ENCODE measurements at places on chromosomes 11 and 22.

GRCh38 chr11:26227301-26227746, 104.6 kb upstream of the ANO3 start:
- no peak for DNase-seq

DNA sequence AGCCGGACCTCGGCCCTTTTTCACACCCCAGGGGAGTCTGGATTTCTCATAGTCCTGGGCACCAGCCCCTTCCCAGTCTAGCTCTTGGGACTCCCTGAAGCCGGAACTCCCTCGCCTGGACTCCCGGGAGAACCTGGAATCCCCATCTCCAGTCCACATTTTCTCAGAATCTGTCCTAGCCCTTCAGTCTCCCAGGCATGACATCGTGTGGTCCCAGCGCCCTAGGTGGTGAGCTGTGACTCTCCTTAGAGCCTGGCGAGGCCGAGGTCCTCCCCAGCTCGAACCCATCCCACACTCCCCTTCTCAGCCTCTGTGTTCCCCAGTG, 673 bp upstream of the DUSP18 start:
- no peak for DNase-seq

GRCh38 chr11:34633990-34634693, 13.2 kb downstream of the EHF start:
- DNase-seq = no peak

DNA sequence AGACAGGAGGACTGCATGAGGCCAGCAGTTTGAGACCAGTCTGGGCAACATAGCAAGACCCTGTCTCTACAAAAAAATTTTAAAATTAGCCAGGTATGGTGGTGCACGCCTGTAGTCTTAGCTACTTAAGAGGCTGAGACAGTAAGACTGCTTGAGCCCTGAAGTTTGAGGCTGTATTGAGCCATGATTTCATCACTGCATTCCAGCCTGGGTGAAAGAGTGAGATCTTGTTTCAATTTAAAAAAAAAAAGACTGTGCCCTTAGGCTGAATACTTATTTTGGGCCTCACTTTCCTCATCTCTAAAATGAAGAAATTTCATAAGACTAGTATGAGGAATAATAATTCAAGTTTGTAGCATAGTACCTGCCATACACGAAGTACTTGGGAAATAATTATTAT, 6.9 kb downstream of the AQP11 start:
- DNase-seq = no peak

DNA sequence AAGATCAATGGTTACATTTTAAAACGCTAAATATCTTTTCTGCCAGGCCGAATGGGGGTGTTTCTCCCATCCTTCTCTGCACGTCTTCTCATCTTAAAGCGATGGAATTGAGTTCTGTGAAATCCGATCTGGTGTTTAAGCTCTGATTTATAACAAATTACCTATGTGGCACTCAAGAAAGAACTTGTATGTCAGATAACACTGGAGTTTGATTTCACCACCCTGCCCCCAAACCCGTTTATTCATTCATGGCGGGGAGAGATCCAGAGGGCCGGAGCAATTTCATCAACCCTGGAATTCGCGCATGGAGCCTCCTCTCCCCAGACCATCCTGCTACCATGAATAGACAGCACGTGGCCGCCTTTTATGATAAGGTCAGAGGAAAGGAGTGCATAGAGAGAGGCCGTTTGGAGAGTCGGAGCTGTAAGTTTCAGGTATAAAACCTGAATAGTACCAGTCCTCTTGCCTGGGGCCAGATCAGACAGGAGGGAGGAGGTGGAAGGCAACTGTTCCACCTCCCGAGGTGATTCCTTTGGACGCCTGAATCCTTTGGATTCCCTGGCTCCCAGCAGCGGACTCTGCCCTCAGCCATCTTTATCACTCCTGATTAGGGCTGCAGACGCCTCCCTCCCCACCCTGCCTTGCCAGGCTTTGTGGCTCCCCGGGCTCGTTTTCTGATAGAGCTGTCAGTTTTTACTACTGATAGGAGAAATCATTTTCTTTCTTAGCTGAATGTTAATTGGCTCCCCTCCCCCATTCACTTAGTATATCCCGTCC, 27.3 kb upstream of the NFAM1 start:
- DNase-seq = no peak

DNA sequence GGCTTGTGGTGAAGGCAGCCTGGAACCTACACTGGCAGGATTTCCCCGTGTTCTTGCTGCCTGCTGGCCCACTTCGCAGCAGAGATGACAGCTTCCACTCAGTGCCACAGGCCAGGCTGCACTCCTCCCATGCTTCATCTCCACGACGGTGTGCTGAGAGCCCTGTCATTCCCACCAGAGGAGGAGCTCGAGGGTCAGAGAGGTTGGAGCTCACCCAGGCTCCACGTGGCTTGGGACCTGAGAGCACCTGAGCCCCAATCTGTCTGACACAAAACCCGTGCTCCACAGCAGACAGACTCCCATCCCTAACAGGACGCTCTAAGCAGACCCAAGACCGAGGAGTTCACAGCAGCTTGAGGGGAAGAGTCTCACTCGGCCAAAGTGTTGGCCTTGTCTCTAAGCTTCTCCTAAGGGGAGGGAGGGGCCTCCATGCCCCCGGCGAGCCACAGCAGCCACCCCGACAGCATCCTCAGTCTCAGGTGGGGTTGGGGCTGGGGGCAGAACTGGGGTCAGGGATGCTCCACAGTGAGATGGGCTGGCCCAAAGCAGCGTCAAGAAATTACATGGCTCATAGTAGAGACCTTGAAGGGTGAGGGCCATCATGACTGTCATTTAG, 10.7 kb downstream of the LRFN4 start:
- DNase-seq = no peak

DNA sequence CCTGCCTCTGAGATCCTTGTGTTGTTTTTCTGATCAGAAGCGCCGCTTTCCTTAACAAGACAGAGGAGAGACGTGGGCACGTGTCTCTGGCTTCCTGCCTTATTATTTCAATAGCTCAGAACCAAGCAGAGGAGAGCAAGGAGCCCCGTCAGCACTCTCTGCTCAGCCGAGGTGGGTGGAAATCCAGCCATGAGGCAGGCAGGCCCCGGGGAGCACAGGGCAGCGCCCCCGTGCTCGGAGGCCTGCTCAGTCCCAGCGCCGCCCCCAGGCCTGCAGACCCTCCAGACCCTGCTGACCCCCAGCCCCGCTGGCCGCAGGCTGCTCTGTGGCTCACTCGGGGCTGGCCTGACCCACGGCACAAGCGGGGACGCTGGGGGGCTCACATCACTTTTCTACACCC, 162.8 kb downstream of the BRD1 start:
- no peak for DNase-seq

GRCh38 chr11:2383852-2384804, 7.0 kb downstream of the CD81 start:
- no peak for DNase-seq

DNA sequence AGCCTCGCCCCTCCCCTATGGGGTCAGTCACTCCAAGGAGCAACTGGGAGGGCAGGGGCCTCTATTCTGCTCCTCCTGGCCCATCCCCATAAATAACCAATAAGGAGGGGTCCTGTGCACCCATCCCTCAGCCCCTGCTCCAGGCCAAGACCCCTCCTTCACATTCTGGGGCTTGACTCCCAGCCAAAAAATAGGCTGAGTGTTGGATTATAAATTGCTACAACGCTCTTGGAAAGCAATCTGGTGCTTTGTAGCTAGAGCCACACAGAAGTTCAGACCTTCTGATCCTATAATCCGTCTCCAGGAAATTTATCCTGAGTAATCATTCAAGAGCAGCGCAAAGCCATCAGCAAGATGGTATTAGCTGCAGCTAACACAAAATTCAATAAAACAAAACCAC, 42.5 kb downstream of the ABCC8 start:
- no peak for DNase-seq

- no peak for DNase-seq
Observed at GRCh38 chr11:64026575-64027205, 9.0 kb upstream of the FLRT1 start.

- DNase-seq = no peak
Observed at GRCh38 chr11:126573325-126573978, 218.0 kb downstream of the ST3GAL4 start.

DNA sequence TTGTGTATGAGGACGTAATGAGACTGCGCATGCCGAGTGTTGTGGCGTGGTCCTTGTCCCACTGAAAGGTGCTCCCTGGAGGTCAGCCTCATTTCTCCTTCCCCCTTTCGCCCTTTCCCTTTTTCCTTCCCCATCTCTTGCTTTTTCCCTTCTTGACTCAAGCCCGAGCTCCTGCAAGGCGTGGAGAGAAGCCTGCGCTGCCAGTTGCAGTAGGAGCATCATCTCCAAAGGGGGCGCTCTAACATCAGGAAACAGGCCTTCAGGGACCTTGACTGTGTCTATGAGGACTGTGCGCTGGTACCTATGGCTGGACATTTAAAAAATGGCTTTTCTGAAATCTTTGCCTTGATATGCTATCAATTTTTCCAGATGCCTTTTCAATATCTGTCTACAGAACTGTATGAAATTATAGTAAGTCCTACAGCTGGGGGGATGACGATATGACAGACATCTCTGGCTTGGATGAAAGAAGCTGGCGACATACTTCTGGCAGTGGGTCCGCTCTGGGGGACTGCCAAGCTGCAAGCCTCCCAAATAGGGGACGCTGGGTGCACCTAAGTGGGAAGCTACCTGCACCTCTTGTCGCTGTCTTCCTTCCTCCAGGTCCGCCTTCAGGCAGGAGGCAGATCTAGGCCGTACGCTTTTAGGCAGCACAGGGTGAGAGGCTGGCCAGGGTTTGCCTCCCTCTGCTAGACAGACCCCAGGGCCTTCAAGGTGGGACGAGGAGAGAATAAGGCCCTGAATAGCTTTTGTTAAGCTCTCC, 96.5 kb downstream of the NXPE2 start:
- DNase-seq = peak; percentile 12

GRCh38 chr11:1939006-1939625, 8.0 kb upstream of the MRPL23 start:
- no peak for DNase-seq

GRCh38 chr11:82989628-82990404, 81.9 kb downstream of the RAB30 start:
- no peak for DNase-seq

DNA sequence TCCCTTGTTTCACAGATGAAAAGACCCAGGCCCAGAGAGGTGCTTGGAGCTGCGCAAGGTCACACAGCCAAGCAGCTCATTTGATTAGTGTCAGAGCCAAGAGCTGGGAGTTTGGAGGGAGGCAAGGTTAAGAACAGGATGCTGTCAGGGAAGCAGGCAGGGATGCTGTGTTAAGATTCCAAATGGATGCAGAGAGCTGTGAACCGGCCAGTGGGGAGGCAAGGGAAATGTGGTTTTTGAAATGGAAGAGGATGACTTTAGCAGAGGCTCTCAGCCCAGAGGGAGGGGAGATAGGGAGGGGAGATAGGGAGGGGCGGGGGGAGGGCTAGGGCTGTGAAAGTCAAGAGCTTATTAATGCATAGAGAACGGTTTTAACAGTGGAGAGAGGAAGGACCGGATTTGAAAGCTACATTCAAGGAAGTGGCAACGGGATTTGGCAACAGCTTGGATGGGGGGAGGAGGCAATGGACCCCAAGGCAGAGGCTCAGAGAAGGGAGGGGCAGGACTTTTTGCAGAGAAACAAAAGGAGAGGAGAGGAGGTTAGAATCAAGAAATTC, 13.0 kb downstream of the RTN4RL2 start:
- no peak for DNase-seq

GRCh38 chr11:134949121-134950090, 537.4 kb upstream of the B3GAT1 start:
- DNase-seq = no peak

DNA sequence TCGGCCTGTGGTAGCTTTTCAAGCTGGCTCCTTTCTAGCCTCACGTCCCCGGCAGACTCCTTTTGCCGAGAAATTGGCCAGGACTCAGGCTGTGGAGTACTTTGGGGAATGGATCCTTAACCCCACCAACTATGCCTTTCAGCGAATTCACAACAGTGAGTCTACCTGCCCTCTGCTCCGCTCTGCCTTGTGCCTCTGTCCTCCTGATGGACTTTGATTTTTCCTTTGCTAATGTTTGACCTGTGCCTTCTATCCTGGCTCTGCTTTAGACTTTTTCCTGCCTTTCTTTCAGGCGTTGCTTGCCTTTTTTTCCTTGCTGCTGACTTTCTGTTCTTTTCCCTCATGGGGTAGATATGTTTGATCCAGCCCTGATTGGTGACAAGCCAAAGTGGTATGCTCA, 12.5 kb downstream of the MADD start:
- DNase-seq = no peak

GRCh38 chr22:34592123-34592740, 473.7 kb upstream of the ISX start:
- no peak for DNase-seq

GRCh38 chr11:120635136-120635810, 123.7 kb downstream of the GRIK4 start:
- DNase-seq = no peak

DNA sequence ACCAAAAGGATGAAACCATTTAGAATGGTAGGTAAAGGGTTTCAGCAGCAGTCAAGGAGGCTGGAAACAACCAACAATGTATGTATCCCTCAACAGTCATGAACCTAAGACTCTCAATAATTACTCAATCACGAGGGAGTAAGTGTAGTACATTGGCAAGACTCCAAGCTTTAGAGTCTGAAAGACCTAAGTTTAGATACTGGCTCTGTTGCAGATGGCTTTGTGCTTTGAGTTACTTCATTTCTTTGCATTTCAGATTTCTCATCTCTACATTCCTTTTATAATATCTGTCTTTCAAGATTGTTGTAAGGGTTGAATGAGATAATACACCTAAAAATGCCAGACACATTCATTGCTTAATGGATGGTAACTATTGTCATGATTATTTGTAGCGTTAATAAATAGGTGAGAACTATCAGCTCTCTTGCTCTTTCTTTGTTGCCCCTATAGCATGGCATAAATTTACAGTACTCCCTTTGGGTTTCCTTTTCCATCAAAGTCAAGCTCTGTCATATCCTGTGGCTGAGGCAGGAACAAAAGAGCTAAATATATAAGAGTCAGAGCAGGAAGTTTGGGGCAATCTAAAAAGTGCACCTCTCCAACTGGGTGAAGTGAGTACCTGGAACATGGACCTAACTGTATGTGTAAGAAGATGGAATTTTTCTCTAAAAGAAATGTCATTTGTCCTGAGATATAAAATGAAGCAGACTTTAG, 228.2 kb upstream of the ZC3H12C start:
- no peak for DNase-seq

DNA sequence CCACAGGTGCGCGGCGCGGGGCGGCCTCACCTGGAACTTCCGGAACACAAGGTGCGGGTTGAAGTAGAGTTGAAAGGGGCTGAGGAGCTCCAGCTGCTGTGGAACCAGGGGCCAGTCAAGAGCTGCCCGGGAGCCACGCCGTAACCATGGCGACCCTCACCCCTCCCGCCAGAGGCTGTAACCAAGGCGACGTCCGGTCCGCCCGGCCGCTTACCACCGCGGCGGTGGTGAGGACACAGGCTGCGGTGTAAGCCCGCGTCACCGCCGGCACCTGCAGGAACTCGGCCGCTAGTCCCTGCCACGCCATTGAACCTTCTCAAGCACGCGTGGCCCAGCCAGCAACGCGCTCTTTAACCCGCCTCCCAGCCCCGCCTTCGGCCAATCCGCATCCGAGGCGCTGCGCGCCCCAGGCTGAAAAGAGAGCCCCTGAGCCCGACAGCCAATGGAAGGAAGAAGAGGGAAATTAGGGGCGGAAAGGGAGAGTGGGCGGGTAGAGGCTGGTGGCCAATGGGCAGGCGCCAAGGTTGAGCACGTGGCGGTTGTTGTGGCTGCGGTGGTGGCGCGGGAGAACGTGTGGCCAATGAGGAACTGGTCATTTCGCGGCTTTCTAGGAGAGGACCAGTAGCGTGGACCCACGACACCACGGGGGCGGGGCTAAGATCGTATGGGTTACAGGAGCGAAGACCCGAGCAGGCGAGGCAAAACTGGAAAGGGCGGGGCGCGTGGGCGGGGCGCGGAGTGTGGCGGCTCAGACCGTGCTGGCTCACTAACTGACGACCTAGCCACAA, at the start of gene DERL3:
DERL3 (minus strand) TSS at position 326 of the 788 bp plus-strand sequence; CDS start at position 307, 19 bp downstream.
- peak; percentile 98 for DNase-seq

Measured in NCI-H1930 (cell line).